ENCODE measurements at places on chromosomes 1 and 21.
A peak's percentile ranks its signal among the peaks of the same experiment; 100 is the strongest.

- peak; percentile 94 for DNase-seq
Measured at GRCh38 chr1:14486401-14487201, 111.9 kb upstream of the KAZN start.

GRCh38 chr1:112692681-112693080, 14.2 kb downstream of the RHOC start:
- no peak for DNase-seq

DNA sequence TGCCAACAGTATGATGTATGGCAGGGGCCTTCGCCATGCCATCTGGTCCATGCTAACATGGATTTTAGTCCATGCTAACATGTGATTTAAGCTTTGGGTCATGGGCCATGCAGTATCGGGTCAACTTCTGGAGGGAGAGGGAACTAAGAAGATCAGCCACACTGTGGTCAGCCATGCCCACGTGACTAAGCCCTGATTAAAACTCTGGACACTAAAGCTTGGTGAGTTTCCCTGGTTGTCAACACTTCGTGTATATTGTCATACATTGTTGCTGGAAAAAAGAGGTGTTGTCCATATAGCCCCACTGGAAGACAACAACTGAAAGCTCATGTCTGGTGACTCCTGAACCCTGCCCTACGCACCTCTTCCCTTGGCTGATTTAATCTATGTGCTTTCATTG, 90.5 kb downstream of the SUSD4 start:
- no peak for DNase-seq

DNA sequence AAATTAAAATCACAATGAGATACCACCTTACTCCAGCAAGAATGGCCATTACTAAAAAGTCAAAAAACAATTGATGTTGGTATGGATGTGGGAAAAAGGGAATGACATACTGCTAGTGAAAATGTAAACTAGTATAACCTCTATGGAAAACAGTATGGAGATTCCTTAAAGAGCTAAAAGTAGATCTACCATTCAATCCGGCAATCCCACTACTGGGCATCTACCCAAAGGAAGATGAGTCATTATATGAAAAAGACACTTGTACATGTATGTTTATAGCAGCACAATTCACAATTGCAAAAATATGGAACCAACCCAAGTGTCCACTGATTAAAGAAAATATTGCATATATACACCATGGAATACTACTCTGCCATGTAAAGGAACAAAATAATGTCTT, 37.2 kb downstream of the SUSD4 start:
- peak; percentile 30 for DNase-seq

DNA sequence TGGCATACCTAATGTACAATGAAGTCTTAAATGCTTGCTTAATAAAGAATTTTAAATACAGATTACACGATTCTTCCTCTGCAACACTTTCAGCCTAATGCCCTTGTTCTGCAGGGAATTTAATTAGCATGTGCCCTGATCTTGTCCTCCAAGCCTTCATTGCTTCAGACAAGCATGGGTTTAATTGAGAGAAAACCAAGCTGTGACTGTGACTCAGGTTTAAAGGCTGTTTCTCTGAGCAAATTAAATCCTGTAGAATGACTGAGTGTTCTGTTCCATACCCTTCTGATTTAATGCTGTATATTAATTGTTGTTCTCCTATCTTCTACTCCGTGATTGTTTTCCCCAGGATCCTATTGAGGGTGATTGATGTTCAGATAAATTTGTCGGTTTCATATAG, 269.0 kb upstream of the PRMT6 start:
- no peak for DNase-seq

- DNase-seq, result peak; percentile 79
Measured at GRCh38 chr1:81802707-81803430, 2.1 kb downstream of the ADGRL2 start.

DNA sequence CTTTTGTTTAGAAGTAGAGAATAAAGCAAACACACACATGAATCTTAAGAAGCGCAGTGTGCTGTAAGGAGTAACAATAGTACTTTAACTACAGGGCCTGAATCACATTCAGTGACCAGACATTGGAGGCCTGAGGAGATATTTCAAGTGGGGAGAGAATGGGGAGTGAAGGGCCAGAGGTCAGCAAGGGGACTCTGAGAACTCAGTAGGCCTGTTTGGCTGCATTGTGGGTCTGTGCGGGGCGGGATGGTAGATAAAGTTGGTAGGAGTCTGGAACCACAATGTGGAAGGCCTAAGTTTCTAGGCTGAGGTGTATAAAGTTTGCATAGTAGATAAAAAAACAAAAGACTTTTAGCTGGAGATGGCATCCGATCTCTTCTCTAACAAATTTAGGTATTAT, 52.7 kb upstream of the WLS start:
- DNase-seq, result no peak

GRCh38 chr1:147892731-147893214, 9.8 kb upstream of the GJA8 start:
- peak; percentile 42 for DNase-seq

GRCh38 chr1:67144696-67145095, 9.9 kb upstream of the C1orf141 start:
- DNase-seq, result no peak

- no peak for DNase-seq
Measured at GRCh38 chr1:27148591-27148990, 6.3 kb downstream of the SLC9A1 start.

DNA sequence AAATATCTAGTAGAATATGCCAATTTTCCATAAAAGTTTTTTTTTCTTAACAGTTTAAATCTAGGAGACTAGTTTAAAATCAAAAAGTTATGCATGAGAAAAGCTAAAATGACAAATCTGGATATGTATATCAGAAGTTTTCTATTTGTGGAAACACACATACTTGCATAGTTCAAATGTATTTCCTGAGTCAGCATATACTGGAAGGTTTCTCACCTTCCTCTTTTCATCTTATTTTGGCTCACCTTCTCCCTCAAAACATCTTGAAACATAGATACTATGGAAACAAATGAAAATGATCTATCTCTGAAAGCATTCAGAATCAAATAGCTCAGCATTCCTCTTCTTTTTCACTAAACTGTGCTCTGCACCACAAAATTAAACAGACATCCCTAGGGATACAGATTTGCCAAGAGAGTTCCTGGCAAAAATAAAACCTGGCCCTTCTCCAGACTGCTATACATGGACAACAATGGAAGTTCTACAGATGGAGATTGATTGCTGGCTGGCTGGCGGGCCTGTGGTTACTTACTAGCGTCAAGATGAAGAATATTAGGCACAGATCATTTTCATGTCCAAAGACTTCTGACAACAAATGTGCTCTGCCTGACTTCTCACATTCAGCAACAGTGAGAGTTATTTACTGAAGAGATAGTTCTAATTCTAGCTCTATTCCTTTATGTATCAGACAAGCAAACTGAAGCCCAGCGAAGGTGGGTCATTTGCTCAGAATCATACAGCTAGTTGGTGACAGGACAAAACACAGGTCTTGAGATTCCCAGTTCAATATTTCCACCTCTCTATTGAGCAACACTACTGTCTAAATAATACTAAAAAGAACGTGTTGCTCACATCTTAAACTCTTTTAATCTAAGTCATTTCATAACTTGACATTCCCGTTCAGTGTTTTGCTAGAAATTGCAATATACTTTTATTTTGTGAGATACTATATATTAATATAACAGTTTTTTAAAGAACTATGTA, 26.6 kb downstream of the DIPK1A start:
- DNase-seq, result peak; percentile 80

DNA sequence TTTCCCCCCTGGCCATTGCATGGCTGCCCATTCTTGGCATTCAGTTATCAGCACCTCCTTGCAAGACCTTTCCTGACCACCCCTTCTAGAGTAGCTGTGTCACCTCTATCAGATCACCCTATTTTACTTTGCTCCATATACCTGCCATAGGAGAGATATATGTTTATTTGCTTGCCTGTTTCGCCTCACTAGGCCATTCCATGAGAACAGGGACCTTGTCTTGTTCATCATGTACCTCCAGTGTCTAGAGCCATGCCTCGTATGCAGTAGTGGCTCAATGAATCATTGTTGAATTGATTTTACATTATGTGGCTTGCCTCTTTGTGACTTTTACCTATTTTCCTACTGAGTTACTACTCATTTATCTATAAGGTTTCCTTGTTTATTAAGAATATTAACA, 26.4 kb upstream of the PADI2 start:
- no peak for DNase-seq

- DNase-seq, result peak; percentile 84
Measured at GRCh38 chr1:63322114-63322943, at the start of gene FOXD3. Gene FOXD3 (plus strand): TSS chr1:63322567. CDS start chr1:63323059, 492 bp downstream.

GRCh38 chr1:223704921-223705878, 7.1 kb upstream of the CAPN2 start:
- peak; percentile 76 for DNase-seq

- DNase-seq, result peak; percentile 91
Measured at GRCh38 chr1:28518000-28518744, 12.3 kb downstream of the RCC1 start.

- no peak for DNase-seq
Measured at GRCh38 chr1:57959531-57960241, 535.8 kb upstream of the DAB1 start.

DNA sequence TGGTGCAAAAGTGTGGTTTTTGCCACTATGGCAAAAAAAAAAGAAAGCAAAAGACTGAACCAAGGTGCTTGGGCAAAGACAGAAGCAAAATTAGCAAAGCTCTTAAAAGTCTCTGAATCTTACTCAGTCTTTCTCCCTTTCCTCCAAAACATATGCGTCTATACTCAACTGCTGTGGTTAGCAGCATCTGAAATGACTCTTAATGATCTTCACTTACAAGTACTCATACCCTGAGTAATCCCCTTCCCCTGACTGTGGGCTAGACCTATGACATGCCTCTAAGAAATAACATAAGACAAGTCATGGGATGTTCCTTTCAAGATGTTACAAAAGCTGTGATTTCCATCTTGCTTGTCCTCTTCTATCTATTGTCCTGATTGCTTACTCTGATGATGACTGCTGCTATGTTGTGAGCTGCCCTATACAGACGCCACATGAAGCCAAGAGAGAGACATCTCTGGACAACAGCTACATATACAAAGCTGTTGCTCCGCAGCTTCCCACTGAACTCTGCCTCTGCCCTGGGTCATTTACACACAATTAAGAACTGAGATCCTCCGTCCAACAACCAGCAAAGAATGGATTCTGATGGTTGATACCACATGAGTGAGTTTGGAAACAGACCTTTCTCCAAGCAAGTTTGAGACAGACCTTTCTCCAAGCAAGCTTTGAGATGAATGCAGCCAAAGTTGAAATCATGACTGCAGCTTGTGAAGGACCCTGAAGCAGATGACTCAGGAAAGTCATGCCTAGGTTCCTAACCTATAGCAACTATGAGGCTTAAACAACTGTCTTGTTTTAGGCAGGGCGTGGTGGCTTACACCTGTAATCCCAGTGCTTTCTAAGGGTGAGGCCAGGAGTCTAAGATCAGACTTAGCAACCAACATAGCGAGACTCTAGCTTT, 55.2 kb downstream of the PUM1 start:
- peak; percentile 25 for DNase-seq

- DNase-seq, result peak; percentile 80
Measured at GRCh38 chr1:2132222-2133038, 62.1 kb downstream of the FAAP20 start.

DNA sequence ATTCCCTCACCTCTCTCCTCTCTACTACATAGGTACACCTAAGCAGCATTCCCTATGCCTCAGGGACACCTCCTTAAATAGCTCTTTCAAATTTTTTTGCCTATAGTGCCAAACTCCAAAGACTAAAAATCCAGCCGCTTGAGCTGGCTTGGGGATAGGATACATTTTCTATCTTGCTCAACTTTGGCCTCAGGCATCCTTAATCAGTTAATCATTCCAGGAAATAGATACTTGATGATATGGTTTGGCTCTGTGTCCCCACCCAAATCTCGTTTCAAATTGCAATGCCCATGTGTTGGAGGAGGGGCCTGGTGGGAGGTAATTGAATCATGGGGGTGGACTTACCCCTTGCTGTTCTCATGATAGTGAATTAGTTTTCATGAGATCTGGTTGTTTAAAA, 11.4 kb upstream of the PHGDH start:
- DNase-seq, result no peak

DNA sequence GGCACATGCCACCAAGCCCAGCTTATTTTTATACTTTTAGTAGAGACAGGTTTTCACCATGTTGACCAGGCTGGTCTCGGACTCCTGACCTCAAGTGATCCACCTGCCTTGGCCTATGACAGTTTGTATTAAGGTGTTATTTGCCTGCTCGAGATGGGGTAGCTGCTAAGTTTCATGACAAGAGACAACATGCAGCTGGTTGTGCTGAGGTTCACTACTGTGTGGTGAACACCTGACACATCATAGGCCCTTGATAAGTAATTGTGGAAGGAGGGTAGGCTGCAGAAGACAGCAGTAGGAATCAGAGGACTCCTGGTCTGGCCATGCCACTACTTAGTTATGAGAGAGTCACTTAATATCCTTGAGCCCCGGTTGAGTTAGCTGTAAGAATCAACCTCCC, 46.2 kb downstream of the PLPP3 start:
- DNase-seq, result no peak

DNA sequence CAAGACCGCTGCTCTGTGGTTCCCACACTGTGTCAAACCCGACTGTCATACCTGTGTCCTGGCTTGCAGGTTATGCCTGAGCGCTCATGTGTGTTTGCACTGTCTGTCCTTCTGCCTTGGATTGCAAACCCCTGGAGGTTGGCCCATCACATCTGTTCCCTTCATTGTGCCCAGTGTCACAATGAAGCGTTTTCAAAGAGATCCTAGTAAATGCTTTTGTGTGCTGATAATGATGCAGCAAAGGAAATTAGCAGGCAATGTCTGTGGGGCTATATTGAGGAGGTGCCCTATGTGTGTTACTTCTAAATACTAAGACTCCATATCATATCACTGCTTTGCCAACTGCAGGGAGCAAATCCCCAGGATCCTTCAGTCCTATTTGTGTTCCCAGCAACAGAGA, 424.4 kb upstream of the NFIA start:
- no peak for DNase-seq

- no peak for DNase-seq
Measured at GRCh38 chr1:1437033-1437903, 1.8 kb downstream of the VWA1 start.

DNA sequence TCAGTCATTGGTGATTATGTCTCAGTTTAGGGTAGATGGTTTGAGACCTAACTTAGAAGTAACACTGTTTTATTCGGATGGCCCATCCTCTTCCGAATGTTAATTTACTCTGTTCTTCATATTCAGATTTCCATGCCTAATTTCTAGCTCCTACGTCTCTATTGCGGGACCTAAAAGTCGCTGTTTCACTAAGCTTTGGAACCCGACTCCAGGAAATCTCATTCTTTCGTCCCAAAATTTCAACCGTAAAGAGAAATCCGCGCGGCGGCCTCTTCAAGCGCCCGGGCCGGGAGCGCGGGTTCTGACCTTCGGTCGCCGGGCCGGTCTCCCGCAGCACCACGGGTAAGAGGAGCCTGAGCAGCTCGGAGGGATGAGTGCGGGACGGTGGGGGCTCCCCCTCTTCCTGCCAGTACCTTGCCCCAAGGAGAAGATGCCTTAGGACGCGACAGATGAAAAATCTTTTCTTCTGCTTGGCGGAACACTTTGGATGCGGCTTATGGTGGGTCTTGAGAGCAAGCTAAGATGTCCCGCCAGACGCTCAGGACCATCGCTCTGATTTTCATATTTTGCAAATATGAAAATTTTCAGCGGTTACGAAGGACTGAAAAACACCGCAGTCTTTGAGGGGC, 128.7 kb downstream of the PPIAL4G start:
- DNase-seq, result no peak
